ENCODE measurements at places on chromosomes 3 and 15.

GRCh38 chr15:29034593-29035335 is 149.0 kb downstream of the APBA2 start:
- DNase-seq: no peak

- no peak for DNase-seq
These were observed 75.0 kb downstream of the LRRC49 start for GRCh38 chr15:70967646-70968045.

- DNase-seq: no peak
These were observed 140.0 kb downstream of the MEIS2 start for GRCh38 chr15:36960179-36960946.

DNA sequence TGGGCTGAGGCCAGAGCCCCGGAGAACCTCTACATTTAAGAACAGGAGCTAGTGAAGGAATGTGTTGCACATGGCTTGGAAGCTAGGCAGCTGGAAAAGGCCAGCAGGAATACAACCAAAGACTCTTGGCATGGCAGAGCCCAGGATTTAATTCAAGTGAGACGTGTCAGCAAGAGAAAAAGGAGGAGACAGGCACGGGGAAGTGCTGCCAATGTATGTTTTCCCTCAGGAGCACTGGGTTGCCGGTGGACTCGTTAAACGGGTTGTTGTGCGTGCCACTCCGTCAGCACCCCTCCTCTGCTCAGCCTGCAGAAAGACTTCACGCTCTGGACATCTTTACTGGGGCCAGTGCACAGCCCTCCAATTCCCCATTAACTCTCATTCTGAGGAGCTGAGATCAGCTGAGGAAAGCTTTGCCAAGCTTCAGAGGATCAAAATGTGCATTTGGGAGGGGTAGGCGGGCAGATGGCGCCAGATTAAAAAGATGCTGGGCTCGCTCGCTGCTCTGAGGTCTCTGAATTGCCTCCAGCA is 103.7 kb downstream of the PDZRN3 start:
- no peak for DNase-seq

- DNase-seq: no peak
These were observed 13.5 kb upstream of the KCNMB3 start for GRCh38 chr3:179264449-179264848.

DNA sequence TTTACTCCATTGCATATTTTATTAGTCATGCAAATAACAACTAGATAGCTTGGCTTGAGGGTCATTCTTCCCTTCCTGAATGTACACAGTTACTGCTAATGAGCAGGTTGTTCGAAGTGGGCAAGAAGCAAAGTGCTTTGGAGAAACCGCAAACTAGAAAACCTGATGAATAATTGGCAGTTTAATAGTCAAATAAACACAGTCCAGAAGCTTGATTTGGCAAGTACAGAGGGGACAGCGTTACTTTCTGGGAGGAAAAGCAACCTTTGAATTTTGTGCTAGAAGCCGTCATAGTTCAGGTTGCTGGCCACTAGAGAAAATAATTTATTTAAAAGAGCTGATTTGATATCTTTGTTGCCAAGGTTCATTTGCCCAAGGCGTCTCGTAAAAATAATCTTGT is 94.9 kb downstream of the MFSD1 start:
- no peak for DNase-seq

DNA sequence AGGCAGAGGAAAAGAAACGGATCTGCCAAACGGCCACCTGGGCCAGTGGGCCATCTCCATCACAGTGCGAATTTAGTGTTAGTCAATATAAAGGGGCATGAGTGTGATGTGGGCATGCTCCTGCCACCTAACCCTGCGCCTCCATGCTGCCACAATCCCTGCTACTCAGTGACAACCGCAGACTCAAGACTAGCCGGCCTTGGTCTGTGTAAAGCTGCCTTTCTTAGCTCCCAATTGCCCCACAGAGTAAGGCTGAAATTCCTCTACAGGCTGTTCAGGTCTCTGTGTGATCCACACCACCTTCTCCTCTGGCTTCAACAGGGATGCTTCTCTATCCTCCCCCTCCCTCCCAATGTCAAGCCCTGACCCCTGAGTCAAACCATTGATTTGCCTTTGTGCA is 269.7 kb downstream of the XXYLT1 start:
- DNase-seq: no peak

DNA sequence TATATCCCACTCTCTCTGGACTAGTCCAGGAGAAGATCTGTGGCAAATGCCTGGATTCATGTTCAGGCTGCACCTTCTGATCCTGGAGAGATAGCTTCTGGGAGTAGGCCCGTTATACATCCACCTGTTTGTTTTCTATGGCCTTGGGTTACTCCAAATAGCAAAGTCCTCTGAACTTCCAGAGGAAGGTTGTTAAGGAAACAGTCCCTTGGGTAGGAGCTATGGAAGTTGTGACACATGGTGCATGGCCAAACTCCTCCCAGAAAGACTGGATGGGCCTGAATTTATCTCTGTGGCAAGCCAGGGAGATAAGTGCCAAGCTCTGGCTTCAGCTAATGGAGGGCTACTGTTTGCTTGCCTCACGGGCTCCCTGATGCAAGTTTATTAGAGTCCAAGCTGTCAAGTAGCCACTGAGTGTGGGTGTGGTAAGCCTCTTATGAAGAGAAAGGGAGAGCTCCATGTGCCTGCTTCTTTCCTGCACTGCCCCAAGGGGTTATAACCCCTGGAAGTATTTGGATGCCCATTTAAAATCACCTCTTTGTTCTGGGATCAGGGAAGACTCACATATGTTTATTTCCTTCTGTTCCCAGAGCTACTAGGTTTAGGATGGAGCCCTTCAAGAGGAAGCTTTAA is 328.7 kb upstream of the ATP11B start:
- DNase-seq: no peak

- peak; percentile 6 for DNase-seq
These were observed 9.4 kb upstream of the MGLL start for GRCh38 chr3:127831723-127832172.

GRCh38 chr3:32877598-32877997 is 59.8 kb downstream of the TRIM71 start:
- DNase-seq: no peak

DNA sequence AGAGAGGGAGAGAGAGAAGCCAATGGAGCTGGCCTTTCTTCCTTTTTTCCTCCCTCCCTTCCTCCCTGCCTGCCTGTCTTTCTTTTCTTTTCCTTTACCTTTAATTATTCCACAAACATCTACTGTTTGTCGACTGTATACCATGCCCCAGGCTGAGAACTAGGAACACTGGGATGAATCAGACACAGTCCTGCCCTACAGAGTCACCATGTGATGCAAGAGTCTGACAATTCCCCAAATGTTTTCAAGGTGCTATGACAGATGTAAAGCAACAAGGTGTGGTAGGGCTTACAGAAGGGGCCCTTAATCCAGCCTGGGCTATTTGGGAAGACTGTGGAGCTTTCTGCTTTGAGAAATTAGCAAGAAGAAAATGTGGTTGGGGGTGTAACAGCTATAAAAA is 4.0 kb upstream of the SPSB4 start:
- DNase-seq: no peak

GRCh38 chr15:60773255-60773654 is 294.3 kb upstream of the ICE2 start:
- no peak for DNase-seq

GRCh38 chr3:37031096-37031682 is 37.9 kb downstream of the MLH1 start:
- DNase-seq: no peak

GRCh38 chr3:120450600-120451271 is at the start of gene FSTL1:
FSTL1 (minus strand) TSS chr3:120450992; CDS start chr3:120450746, 246 bp downstream.
- no peak for DNase-seq

DNA sequence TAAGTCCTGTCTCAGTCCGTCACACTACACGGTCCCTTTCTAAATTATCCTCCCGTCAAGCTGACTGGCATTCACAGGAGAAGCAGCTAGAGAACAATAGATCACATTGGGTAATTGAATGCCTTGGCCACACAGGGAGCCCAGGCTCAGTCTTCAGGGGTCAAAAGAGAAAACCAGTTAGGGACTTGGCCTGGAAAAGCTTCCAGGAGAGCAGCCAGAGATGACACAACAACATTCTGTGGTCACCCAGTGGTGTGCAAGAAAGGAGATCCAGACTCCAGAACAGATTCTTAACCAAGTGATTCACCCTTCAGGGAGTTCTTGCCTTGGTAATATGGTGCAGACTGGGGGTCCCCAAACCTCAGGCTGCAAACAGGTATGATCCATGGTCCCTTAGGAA is 15.9 kb downstream of the ARHGAP31 start:
- no peak for DNase-seq

DNA sequence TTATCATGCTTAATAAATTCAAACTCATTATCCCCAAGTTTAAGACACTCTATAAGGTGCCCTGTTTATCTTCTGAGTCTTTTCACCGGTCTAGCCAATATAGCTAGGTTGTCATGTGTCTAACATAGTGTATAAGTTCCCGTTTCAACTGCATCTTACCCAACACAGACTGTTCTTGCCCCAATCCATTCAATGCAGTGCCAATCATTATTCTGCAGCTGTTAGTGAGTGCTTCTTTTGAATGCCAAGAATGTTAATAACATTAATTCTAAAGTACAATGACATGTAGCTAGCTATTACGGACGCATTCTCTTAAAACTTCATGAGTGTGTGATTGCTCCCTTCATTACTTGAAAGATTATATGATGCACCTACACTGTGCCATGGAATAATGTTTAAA is 646.4 kb upstream of the NR2F2 start:
- DNase-seq: no peak

GRCh38 chr3:79881431-79881830 is 113.6 kb upstream of the ROBO1 start:
- no peak for DNase-seq

DNA sequence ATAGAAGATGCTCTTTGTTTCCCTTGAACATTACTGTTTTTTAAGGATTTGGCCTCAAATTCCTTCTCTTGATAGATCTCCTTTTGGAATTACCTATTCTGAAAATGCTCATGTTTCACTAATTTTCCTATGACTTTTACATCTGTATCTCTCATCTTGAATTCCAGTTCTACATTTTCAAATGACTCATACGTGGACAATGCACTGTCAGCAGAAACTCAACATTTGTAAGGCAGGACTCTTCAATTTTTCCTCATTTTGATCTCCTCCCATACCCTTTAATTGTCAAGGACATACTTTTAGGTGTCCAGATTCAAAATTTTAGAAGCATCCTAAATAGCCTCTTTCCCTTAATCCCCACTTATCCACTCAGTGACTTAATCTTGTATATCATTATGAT is 341.0 kb upstream of the RASGRP1 start:
- DNase-seq: no peak

DNA sequence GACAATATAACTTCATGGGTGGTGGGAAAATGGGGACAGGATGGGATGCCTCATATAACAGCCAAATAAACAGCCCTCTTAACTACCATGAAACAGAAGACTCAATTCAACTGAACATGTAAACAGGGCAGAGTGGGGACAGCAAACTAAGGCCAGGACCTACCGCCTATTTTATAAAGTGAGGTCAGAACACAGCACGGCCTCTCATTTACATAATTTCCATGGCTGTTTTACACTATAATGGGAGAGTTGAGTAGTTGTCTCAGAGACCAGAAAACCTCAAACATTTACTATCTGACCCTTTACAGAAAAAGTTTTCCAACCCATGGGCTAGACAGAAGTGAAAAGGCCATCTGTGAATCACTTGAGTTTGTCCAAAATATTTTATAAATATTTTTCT is 56.7 kb upstream of the SNRPA1 start:
- no peak for DNase-seq

GRCh38 chr3:16183601-16184270 is 9.3 kb downstream of the GALNT15 start:
- no peak for DNase-seq

- DNase-seq: no peak
These were observed 25.3 kb downstream of the LPP start for GRCh38 chr3:188179006-188179966.

DNA sequence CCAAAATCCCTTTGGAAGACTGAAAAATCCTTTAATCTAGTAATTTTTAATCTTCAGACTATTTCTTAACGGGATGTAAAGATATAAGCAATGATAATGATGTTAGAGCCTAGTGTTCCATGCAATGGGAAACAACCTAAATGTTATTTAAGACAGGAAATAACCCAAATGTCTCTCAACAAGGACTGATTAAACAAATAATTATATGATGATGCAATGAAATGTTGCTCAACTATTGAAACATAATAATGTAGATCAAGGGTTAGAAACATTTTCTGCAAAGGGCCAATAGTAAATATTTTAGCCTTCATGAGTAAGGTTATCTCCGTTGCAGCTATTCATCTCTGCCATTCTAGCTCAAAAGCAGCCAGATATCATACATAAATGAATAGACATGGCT is 275.4 kb downstream of the NEK10 start:
- DNase-seq: no peak

GRCh38 chr3:196458063-196458462 is 25.8 kb upstream of the UBXN7 start:
- no peak for DNase-seq

DNA sequence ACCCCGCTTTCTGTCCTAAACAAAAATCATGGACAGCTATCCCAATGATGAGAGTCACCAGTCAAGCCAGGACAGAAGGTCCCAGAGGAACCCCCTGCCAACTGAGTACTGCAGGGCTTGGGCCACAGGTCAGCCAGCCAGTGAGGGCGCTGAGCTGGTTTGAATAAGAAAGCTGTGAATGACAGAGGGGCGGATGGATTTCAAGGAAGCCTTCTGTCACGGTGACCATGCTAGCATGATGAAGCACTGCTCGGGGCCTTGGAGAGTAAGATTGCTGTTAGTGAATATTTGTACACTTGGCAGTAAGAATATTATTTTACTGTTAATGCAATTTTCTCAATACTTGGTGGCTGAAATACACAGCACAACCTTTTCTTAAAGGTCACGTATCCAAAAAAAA is 734.0 kb upstream of the NR2F2 start:
- DNase-seq: no peak

GRCh38 chr3:150074697-150075416 is 104.2 kb upstream of the PFN2 start:
- no peak for DNase-seq

- no peak for DNase-seq
These were observed 25.1 kb downstream of the CNTN6 start for GRCh38 chr3:1117843-1118473.

DNA sequence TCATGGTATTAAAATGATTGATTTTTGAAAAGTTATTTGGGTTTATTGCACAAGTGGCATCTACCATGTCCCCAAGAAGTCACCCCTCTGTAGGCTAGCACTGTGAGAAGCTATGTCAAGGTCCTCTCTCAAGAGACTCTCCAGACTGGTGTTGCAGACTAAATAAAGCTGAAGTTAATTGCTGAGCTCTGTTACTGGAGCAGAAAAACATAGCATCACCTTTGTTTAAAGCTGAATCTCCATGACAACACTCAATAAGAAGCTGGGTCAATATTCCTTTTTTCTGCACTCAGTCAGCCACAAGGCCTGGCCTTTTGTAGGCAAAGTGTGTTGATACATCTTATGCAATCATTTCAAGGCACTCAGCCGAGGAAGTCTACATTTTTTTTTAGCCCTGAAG is 806.6 kb upstream of the LMCD1 start:
- DNase-seq: no peak

- no peak for DNase-seq
These were observed 228.0 kb upstream of the SLCO3A1 start for GRCh38 chr15:91625506-91625905.

GRCh38 chr15:94856267-94856854 is 625.0 kb downstream of the MCTP2 start:
- no peak for DNase-seq

Data from CD4-positive, alpha-beta T cell treated with Interleukin-4 for 4 hours (primary cell).